ENCODE measurements at places on chromosomes 4 and X.

DNA sequence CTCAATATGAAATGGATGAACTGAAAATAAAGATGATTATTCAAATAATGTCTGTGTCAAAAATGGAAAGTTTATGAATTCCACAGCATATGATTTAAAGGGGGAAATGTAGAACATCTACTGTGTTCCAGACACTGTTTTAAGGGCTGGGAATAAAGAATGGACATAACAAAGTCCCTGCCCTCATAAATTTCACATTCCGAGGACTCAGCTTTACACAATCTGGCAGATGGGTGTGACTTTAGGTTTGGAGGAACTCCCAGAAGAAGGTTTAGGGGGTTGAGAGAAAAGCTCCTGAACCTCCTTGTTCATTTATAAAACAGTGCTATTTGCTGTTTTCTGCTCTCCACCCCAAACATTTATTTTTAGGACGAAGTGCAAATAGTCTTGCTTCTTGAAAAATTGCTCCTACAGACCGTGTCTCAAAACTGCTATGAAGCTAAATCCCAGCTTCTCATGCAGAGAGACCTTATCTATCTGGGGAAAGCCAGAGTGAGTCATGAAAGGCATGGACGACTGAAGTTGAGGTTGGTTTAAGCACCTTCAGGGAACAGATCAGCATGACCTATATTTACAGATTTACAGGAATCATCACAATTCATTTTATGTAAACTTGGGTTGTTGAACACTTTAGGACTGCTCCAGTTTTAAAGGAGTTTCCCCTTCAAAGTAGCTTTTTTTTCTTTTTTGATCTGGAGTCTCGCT, 184.3 kb downstream of the HS6ST2 start:
- DNase-seq, result no peak

DNA sequence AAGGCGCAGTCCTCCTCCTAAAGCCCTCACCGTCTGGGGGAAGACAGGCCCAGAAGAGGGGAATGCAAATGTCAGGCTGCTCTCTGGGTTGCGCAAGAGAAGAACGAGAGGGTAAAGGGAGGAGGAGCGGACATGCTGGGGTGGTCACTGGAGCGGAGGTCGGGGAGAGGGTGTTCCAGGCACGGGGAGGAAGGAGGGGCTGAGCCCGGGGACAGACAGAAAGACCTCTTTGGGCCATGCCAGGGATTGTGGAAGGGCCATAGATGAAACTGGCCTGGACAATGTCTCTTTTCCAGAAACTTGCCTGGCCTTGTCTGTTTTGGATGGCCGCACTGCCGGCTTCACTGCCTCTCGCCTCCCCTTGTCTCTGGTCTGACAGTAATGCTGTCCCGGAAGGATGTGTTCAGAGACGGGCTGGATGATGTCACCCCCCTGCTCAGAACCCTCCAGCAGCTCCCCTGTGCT, 121.0 kb downstream of the SORCS2 start:
- no peak for DNase-seq

- DNase-seq, result no peak
Measured at GRCh38 chr4:15262396-15262795, 165.4 kb upstream of the C1QTNF7 start.

DNA sequence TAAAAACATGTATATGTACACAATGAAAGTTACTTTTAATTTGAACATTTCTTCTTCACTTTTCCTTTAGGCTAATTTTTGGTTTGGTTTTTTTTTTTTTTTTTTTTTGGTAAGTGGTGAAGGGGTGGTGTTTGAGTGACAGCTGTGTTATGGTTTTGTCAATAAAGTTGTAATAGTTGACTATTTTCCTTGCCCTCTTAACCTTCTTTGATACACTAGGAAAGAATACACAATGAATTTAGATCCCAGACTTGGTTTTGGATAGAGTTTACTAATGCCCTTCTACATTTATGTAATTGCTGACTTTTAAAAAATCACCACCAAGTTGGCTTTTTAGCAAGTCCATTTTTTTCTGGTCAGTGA, 38.1 kb upstream of the MSMO1 start:
- no peak for DNase-seq

DNA sequence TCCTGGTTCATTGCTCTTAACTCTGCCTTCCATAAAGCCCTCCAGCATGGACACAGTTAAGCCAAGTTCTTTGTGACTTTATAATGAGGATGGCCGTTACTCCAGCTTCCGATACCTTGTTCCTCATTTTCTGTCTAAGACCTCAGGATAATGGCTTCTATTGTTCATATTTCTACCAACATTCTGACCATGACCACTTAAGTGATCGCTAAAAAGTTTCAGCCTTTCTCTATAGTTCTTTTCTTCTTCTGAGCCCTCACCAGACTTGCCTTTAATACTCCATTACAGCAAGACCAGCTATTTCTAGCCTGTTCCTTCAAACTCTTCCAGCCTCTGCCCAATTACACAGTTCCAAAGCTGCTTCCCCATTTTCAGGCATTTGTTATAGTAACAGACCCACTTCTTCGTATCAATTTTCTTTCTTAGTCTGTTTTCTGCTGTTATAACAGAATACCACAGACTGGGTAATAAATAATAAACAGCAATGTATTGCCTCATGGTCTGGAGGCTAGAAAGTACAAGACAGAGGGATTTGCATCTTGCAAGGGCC, 12.3 kb downstream of the RNF175 start:
- no peak for DNase-seq

DNA sequence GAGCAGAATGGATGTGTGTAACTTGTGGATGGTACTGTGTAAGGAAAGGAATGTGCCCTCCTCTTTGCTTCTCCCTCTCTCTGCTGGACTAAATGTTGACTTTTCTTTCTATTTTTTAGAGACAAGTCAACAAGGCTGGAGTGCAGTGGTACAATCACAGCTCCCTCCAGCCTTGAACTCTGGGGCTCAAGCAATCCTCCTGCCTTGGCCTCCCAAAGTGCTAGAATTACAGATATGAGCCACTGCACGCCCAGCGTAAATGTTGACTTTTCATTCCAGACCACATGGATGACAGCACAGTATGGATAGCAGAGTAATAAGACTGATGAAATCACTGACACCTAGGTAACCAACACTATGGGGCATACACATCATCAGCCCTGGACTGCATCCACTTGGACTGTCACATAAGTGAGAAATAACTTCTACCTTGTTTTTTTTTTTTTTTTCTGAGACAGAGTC, 5.1 kb upstream of the RPS3A start:
- no peak for DNase-seq

GRCh38 chrX:149370097-149370496, 135.0 kb downstream of the IDS start:
- DNase-seq, result no peak

GRCh38 chrX:12972878-12973560, 1.9 kb upstream of the TMSB4X start:
- DNase-seq, result no peak

Data from D341Med (cell line).